ENCODE measurements at places on chromosomes 6 and 20.

DNA sequence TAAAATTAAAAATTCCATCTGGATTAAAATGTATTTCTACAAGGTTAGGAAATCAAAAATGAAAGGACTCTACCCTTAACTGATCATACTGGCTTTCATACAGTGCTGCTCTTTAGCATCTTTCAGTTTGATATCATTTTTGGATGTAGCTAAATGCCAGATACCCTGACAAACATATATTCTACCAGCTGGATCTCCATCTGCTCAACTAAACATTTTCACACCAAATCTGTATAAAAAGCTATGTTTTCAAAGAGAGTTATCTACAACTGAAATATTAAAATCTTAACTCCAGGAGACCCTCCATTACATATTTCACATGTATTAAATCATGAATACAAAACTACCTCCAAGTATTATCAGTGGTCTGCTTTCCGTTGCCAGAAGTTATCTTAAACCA, 95.7 kb downstream of the EPHA7 start:
- no peak for DNase-seq

DNA sequence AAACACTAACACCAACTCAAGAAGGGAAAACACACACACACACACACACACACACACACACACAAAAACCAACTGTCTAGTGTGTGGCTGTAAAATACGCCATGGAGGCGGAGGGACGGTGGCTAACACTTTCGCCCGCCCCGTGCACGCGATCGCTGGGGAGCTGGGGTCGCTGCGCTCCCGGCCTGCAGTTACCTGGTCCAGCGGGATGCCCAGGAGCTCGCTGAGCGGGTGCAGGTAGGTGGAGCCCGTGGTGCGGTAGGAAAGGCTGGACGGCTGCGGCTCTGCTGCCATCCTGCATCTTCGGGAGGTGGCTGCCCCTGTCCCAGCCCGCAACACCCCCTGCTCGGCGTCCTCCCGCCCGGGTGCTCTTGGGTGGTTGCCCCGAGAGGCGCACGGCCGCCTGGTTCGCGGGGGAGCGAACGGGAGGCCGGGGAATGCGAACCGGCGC, 303 bp downstream of the MBOAT1 start:
- no peak for DNase-seq

DNA sequence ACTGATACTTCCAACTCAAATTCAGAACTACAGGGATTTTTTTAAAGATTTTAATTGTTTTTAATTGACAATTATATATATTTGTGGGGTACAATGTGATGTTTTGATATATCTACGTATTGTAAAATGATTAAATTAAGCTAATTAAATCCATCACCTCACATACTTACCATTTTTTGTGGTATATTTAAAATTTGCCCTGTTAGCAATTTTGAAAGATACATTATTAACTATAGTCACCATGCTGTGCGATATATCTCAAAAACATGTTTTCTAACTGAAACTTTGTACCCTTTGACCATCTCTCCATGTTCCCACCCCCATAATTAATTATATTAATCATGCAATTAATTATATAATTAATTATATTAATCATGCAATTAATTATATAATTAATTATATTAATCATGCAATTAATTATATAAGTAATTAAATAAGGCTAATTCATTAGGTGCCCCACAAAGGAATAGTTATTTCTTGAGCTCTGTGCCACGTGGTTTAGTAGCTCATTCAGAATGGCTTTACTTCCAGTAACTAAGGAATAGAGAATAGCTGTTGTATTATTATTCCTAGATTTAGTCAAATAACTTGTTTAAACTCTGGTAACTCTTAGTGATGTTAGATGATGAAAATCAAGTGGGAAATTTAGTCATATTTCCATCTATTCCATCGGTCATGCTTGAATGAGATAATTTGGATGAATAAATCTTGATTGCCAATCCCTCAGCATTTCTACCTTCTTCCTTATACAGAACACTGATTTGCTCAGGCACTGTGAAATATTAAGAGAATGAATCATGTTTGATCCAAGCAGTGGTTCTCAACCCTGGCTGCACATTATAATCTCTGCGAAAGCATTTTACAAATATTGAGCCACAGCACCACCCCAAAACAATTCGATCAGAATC, 25.1 kb downstream of the LOC128125822 start:
- DNase-seq: no peak

DNA sequence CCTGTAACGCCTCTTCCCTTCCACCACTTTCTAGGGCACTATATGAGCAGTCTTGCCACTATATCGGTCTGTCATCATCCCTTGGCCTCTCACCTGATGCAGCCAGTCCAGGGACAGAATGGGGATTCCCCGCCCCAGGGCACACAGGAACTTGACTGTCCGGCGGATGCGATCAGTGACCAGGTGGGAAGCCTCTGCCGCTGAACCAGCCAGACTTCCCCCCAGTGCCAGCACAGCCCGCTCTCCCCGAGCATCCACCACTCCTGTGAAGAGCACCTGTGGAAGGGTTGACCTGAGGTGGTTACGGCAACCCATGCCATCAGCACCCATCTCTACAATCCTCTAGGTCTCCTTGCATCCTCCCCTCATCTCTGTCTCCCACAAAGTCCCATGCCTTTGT, 12.2 kb upstream of the NRM start:
- no peak for DNase-seq

DNA sequence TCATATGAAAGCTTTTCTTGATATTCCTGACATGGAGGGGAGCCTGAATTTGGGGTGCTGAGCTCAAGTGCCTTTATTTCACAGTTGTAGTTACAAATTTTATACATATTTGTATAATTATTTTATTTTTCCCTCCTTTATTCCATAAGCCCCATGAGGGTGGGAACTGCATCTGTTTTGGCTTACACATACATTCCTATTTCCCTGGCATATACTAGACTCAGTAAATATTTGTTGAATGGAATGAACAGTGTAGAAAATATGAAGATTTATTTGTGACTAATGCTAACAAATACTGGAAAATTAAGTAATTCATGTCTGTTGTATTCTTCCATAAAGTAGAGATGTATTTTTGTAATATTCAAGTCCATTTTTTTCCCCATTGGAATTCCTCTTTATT, 127.1 kb downstream of the MYO6 start:
- no peak for DNase-seq

GRCh38 chr6:152160346-152160745, 352.9 kb downstream of the ESR1 start:
- DNase-seq: no peak

DNA sequence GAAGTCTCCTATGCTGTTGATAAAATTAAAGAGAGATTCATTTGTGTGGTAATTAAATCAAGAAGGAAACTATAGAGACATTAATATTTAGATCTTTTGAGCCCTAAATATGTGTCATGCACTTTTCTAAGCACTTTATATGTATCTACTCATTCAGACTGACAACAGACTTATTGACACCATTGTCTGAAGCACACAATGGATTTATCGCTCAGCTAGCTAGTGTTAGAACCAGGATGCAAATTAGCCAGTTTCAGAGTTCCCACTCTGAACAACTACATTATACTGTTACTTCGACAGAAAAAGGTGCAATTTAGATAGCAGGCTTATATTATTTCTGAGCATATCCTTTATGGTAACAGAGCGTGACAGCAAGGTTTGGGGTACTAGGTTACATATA, 27.7 kb upstream of the KIAA0408 start:
- DNase-seq: no peak

GRCh38 chr6:15479761-15480160, 183.1 kb downstream of the DTNBP1 start:
- DNase-seq: no peak

GRCh38 chr20:60078351-60079250, 120.4 kb downstream of the CDH26 start:
- no peak for DNase-seq

GRCh38 chr20:8930726-8931125, 138.2 kb upstream of the PLCB4 start:
- no peak for DNase-seq

DNA sequence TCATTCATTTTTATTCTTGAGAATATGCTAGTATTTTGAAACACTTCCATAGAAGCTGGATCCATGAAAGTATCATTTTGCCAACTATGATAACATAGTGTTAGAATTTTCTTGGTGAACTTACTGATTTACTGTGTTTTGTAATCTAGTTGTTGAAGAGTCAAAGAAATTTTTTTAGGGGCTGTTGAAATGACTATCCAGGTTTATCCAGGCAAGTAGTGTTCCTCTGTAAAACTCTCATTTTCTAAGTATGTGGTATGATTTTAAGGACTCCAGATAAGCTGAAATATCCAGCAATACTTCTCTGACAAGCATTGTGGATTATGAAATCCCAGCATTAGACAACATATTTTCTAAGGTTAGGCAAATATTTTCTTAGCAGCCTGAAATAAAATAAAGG, 95.9 kb downstream of the GRIK2 start:
- no peak for DNase-seq

DNA sequence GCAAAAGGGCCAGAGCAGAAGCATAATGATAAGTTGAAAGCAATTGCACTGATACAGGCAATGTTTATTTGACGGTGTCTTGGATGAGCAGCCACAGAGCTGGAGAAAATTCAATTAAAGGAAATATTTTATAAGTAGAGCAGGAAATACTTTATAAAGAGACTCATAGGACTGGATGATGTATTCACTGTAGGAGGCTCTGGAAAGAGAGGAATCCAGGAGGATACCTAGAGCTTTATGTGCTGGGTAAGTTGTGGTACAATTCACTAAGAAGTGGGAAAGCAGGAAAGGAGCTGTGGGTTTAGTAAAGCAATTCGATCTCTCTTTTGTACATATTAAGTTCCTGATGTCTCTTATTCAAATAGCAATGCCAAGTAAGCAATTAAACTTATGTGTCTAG, 86.3 kb downstream of the C6orf118 start:
- no peak for DNase-seq

GRCh38 chr6:95230071-95230740, 347.1 kb upstream of the MANEA start:
- no peak for DNase-seq

DNA sequence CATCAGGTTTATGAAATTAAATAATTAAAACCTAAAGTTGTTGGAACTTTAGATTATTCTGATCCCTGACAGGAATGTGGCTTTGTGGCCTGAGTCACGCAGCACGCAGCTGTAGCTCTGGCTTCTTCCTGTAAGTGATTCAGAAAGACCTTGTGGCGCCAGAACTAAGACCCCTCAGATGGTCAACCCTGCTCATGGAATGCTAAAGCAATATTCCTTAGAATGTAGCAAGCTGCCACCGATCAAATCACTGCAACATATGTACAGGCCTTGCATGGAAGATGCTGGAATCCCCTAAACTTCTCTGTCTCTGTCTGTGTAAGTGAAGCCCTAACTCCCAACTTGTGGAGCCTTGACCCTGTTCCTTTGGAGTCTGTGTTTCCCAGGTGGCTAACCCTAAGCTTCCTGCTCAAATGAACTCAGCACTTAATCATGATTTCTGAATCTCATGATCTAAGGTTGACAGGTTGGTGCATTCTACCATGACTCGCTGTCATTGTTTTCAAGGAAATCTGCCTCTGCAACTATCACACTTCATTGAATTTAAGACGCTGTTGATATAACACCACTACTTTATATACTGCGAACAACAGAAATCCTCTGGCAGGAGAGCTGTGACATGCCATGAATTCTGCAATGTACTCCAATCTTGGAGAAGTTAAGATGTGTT, 111.2 kb upstream of the CST7 start:
- no peak for DNase-seq

DNA sequence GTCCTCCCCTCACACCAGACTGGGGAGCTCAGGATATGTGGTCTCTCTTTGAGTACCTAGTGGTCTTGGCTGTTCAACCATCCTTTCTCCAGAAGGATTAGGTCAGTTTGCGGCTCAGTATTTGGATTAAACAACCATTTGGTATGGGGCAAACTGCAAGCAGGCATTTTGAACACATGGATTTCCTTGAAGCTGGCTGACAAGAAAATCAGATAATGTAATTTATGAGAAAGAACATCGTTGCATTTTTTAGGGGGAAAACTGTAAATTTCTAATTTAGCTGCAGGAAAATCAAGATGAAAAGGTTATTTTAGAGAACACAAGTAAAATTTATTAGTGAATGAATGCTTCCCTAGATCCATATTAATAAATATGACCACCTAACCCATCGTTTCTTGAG, 25.3 kb downstream of the DPPA5 start:
- no peak for DNase-seq

DNA sequence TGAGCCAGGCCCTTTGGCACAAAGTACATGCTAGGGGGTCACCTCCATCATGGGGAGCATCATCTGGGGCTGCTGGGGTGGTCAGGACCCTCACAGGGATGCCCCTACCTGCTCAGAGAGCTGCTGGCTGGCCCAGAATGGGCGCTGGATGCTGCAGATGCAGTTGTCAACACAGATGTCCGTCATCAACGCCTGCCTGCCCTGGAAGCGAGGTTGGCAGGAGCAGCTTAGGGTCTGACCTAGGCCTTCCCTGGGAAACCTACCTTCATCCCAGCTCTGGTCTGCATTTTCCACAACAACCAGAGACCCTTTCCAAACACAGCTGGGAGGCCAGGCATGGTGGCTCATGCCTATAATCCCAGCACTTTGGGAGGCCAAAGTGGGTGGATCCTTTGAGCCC, 88.0 kb downstream of the EDN3 start:
- no peak for DNase-seq

GRCh38 chr6:157269261-157269794, 54.0 kb downstream of the TMEM242 start:
- DNase-seq: no peak

- DNase-seq: no peak
These were observed 49.6 kb downstream of the CDK5RAP1 start for GRCh38 chr20:33351696-33352095.

GRCh38 chr6:23456396-23456795, 669.6 kb upstream of the NRSN1 start:
- DNase-seq: no peak

DNA sequence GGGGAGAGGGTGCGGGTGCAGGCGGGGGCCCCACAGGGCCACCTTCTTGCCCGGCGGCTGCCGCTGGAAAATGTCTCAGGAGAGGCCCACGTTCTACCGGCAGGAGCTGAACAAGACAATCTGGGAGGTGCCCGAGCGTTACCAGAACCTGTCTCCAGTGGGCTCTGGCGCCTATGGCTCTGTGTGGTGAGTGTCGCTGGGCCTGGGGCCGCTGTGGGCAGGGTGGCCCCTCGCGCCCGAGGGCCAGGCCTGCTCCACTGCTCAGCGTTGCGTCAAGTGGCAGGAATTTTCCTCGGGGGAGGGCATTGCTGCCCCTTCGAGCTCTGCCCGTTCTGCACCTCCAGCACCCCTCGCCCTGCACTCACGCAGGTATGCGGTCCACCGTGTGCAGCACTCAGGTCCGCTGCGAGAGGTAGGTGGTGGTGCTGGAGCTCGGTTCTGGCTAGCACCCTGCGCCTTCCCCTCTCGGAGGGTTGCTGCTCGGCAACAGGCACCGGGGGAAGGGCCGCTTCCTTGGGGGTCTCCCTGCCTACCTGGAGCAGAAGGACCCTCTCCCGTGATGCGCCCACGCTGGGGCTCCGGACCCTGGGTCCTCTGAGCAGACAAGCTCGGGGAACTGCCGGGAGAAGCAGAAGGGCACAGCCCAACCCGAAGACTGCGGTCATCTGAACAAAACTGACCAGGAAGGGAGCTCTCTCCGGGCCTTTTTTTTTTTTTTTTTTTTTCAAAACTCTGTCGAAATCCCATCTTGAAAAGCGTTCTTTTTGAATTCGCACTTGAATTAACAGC, 674 bp downstream of the MAPK14 start:
- peak; percentile 15 for DNase-seq

- DNase-seq: no peak
These were observed 97.9 kb upstream of the PRL start for GRCh38 chr6:22394691-22395090.
